ENCODE measurements at places on chromosomes 5 and 9.

GRCh38 chr9:81579381-81579780, 110.0 kb downstream of the TLE1 start:
- no peak for DNase-seq

DNA sequence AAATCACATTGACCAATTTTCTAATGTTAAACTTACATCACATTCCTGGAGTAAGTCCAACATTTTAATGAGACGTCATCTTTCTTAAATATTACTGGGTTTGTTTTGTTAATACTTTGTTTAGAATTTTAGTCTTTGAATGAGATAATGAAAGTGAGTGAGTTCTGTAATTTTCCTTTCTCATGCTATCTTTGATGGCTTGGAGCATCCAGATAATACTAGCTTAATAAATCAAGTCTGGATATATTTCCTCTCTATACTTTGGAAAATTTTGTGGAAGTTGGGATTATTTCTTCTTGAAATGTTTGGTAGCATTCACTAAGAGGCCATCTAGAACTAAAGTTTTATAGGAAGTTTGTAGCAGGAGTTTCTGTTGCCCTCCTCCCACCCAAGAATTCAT, 90.8 kb upstream of the IL7R start:
- DNase-seq: no peak

GRCh38 chr5:115709585-115709984, 83.7 kb upstream of the TMED7 start:
- no peak for DNase-seq

DNA sequence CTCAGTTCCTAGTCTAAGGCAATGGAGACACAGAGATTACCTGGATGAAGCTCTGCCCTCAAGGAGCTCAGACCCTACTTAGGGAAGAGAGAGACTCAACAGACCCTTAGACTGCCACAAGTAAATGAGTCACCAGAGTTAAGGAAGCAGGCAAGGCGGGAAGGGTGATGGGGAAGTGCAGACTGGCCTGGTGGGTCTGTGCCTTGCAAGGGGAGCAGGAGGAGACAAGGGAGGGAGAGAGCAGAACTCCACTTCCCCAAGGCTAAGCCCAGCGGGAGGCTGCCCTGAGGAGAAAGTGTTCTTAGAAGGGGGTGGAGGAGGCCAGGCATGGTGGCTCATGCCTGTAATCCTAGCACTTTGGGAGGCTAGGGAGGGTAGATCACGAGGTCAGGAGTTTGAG, 83.7 kb downstream of the HRH2 start:
- DNase-seq: no peak

- no peak for DNase-seq
These were observed 76.0 kb upstream of the PIP5K1B start for GRCh38 chr9:68629042-68629441.

DNA sequence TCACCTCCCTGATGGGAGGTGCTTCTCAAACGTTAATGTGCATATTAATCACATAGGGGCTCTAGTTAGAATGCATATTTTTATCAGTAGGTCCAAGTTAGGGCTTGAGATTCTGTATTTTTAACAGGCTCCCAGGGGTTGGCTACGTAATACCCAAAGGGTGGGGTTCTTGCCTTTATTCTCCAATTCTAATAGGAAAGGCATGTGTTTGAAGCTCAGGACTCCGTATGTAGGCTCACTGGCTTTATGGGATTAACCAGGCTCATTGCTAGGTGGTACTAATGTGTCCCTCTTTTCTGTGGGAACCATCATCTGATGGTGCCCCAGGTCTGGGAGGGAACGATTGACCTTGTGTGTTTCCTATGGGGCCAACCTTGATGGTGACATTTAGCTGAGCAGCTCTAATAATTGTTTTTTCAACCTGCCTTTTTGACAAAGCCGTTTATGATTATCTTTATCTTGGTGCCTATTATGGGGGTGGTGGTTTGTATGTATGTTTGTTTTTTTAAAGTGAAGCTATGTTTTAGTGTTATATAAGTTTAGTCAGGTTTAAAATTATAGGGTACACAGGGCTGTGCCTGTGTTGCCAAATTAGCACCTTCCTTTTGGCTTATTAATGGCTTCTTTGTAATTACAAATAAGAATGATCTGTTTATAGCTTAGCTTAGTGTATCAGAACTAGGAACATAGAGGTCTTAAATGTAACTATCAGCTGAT, 20.8 kb downstream of the TJP2 start:
- no peak for DNase-seq

DNA sequence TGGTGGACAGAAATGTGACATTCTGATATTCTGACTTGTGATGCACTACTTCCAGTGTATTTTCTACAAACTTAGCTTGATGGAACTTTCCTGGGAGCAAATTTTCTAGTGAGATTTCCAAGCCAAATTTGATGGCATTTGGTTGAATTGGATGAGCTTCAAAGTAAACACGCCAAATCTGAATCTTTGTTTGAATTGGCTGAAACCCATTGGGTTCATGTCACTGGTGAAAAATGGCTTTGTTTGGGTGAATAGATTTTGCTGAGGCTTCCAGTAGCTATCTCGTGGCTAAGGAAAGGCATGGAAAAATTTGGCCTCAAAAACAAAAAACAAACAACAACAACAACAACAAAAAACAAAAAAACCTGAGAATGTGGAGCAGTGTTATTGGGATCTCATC, 271.1 kb upstream of the RPS23 start:
- DNase-seq: no peak

GRCh38 chr9:109408759-109409462, 88.1 kb upstream of the EPB41L4B start:
- DNase-seq: no peak

- DNase-seq: no peak
These were observed 6.6 kb downstream of the GALNT10 start for GRCh38 chr5:154196955-154197652.

DNA sequence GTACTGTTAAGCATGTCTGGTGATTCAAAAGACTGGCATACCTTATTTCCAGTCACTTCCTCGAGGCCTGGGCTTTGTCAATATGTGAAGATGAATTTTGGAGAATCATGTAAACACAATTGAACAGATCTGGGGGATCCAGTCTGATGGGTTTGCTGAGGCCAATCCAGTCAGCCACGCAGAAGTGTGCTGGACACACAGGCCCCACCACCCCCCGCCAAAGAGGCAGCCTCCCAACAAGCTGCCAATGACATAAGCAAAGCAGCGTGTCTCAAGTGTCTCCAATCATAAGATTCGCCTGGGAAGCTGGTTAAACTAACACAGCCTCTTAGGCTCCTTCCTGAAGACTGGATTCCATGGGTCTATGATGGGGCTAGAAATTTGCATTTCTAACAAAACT, 192.9 kb upstream of the KLF9 start:
- DNase-seq: no peak

DNA sequence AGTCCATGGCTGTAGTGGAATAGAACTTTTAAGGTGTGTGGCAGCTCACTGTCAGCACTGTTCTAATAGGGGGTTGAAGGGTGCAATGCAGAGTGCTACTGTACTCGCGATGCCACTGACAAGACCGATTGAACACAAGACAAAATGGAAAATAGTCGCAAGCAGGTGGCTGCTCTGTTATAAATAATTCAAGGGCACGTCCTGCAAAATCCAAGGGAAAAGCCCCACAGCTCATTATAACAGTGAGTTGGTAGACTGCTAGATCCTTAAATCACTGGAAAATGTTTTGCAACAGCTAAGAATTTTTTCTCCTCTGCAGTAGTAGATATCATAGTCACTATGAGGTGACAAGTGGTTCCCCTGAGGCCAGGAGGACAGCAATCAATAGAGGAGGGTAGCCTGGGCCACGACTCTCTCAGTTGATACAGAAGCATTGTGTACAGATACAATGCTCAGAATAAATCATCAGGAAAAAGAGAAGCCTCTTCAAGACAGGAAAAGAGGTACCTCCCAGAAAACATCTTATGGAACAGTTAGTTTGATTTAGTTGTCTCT, 926.3 kb downstream of the TLE4 start:
- no peak for DNase-seq

DNA sequence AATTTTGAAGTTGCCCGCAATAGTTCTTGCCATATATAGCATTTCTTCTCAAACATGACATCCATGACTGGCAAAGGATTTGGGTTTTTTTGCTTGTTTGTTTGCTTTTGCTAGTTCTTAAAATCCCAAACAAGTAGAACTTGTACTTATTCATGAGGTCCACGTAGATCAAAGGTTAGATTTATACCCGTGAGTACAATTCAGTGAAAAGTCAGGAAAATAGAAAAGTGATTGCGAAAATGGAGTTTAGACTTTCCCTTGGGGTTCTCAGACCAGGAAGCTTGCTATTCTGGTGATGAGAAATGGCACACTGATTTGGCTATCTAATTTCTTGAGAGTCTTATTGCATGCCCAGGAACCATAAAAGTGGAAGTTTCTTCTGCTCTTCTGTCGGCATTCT, 304.7 kb downstream of the CTNND2 start:
- no peak for DNase-seq

DNA sequence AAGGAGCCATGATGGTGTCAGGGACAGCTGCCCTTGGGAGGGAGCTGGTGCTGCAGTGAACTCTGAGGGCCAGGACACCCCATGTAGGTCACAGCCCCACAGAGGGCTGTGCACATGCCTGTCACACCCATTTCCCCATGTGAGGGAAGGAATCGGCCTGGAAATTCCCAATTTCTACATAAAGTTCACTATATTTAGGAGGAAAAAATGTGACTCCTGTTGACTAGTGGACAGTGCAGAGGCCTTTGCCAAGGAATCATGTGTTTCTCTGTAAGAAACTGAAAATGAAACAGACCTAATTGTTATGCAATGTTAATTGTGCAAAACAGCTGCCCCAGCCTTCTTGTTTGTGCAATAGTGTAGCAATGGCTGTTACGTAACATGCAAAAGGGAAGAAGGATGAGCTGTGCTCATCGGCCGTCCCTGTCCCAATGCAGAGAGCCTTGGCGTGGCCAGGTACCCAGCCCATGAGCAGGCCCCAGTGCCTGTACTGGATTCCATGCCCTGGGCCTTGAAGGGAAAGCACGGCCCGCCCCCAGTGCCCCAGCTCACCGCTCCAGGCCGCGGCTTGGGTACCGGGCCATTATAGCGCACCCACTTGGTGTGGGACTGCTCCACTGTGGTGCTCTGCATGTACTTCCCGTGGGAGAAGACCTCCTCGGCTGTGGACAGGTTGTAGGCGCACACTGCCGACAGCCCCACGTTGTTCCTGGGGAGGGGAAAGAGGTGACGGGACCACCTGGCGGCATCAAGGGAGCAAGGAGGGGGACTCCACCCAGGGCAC, 70.0 kb downstream of the SECISBP2 start:
- DNase-seq: no peak

DNA sequence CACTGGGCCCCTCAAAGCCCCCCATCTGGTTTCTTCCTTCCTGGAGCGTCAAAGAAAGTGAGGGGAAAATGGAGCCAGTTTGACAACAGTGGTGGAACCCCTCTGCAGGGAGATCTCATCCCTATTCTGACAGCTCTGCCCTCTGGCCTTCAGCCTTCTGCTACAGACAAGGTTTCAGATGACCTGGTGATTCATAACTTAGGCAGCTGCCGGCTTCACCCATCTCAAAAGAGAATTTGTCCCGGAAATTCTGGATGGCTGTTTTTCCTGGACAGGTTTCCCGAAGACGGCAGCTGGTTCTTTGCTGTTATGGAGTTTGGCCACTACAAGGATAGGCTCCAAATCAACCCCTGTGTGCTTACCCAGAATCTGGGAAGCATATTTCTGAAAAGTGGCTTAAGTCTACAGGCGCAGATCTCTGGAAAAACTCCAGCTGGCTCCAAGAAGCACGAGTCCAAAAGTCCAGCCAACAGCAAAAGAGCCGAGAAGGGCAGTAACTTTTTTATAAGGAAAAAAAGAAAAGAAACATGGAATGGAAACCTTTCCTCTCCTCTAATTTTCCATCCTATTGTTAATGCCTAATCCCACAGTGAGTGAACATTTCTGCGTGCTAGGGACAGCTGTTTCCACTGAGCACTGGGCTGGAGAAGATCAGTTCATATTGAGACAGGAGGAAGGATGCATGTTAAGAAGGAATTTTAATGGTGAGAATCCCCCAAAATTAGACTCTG, 54.5 kb downstream of the ZNF366 start:
- DNase-seq: no peak

GRCh38 chr5:67142816-67143215, 53.8 kb downstream of the CD180 start:
- DNase-seq: no peak

- no peak for DNase-seq
These were observed 16.6 kb downstream of the POU5F2 start for GRCh38 chr5:93724791-93725190.

DNA sequence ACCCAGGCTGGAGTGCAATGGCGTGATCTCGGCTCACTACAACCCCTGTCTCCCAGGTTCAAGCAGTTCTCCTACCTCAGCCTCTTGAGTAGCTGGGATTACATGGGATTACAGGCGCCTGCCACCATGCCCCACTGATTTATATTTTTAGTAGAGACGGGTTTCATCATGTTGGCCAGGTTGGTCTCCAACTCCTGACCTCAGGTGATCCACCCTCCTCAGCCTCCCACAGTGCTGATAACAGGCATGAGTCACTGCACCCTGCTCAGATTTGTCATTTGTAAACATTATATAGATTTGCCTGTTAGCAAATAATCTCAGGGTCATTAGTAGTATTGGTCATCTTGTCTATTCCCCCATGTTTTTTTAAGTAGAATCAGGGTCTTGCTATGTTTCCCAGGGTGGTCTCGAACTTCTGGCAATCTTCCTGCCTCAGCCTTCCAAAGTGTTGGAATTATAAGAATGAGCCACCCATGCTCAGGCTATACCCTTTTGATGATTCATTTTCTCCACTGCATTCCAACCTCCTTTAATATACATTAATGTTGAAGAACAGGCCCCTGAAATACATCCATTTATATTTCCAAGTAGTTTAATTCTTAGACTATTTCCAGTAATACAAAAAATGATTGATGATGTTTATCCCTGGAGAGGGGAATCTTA, 17.3 kb downstream of the CENPH start:
- DNase-seq: no peak

DNA sequence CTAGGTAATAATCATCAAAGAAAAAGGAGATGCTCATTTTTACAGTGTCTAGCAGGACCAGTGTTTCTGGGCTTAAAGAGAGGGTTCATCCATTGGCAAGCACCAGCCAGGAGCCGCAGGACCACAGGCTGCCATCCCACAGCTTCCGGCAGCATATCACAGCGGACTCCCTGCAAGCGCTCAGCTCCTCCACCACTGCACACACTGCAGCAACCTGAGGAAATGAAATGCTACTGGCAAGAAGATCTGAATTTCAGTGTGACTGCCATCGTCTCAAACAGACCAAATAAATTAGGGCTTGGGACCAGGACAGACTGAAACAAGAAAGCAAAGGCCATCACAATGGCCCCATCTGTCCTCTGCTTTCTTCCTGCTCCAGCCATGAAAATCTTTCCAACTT, 114.2 kb downstream of the TTC39B start:
- DNase-seq: no peak

DNA sequence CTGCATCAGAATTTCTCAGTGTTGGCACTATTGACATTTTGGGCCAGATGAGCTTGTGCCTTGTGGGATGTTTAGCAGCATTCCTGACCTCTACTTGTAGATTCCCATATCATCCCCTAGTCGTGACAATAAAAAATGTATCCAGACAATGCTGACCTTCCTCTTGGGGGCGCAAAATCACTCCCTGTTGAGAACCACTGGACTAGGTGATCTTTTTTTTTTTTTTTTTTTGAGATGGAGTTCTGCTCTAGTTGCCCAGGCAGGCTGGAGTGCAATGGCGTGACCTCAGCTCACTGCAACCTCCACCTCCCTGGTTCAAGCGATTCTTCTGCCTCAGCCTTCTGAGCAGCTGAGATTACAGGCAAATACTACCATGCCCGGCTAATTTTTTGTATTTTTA, 22.6 kb downstream of the STXBP1 start:
- DNase-seq: no peak

- DNase-seq: no peak
These were observed 1.9 kb upstream of the GPR107 start for GRCh38 chr9:130051855-130052254.

GRCh38 chr9:130292106-130292505, 26.5 kb downstream of the HMCN2 start:
- DNase-seq: no peak
